Left lobe of liver (tissue), 2 donors: ENCODE measurements at places on chromosomes 5 and 9. TPM values are rescaled to one million over a fixed set of nuclear protein-coding genes. Genes with fewer than 3 reads are reported as not detected.

GRCh38 chr5:101102506-101102905 is 199.4 kb upstream of the ST8SIA4 start:
- no peak for DNase-seq

- DNase-seq: no peak
Observed at GRCh38 chr5:132686193-132686592, 12.4 kb downstream of the IL4 start.

The NR6A1 gene
- total RNA-seq: 2.4 TPM

The PCSK5 gene
- 3.2 TPM for total RNA-seq

The SPAG8 gene
- 0.50 TPM for total RNA-seq
